ENCODE measurements at places on chromosomes 11 and 22. TPM values are rescaled to one million over a fixed set of nuclear protein-coding genes. Genes with fewer than 3 reads are reported as not detected.

The HIC2 gene
- 4.1 TPM for total RNA-seq

The OR4D5 gene
- not detected for total RNA-seq

The GGT5 gene
- total RNA-seq = not detected

The EI24 gene
- 42.8 TPM for total RNA-seq

The NCR3LG1 gene
- 3.4 TPM for total RNA-seq

The GAL gene
- 3.8 TPM for total RNA-seq

The OR5A1 gene
- total RNA-seq = not detected
